ENCODE measurements at places on chromosomes 2 and 18.

GRCh38 chr2:177275040-177275742 is 10.7 kb upstream of the NFE2L2 start:
- no peak for DNase-seq

DNA sequence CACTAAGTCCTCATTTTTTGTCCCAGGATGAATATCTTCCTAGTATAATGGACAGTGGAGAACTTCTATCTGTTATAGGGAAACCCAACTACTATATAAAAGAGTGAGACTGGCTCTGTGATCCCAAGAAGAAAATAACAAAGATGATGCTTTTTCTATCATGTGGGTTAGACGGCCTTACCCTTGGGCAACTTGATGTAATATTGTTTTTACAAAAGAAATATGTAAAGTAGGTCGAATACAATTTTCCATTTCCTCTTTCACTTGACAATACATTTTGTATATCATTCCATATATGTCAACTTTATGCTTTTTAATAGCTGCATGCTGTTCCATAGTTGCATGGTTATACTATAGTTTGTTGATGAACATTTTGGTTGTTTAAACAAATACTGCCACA is 87.5 kb upstream of the SESTD1 start:
- no peak for DNase-seq

DNA sequence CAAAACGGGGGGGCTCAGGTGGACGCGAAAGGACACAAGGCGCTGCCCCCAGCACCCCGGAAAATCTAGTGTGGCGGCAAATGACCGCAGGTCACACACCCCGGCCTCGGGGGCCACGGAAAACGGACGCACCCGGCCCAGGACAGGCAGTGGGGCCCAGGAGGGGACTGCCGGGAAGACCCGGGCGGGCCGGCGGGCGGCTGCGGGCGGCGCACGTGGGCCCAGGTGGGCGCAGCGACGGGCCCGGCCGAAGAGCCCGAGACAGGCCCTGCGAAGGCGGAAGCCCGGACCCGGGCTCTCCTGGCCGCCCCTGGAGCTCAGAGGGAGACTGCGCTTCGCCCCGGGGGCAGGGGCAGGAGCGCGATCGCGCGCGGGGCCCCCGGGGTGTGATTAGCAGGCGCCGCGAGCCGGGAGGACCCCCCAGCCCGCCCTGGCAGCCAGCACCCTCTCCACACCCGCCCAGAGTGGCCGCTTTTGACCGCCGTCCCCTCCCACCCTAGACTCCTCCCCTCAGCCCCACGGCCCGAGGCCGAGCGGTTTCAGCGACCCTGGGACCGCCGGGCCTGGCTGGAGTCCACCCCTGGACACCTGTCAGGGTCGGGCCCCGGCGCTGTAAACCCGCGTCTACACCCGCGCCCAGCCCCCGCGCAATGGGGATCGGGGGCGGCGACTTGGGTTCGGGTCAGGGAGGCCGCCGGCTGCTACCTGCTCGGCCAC is 773 bp downstream of the MBP start:
- DNase-seq, result no peak

DNA sequence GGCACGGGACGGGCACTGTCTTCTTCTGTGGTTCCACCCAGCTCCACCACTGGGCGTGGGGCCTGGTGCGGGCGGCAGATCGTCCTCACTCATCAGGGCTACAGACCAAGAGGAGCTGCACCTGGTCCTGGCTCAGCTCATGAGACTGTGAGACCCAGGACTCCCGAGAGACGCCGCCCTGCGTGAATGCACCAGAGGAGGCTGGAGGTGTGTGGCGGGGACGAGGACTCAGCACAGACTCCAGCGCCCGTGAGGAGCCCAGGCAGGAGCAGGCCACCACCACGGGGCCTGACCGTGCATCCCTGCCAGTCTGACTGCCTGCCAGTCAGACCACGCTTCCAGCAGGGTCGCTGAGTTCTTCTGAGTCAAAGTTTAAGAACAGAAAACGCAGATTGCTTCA is 112.5 kb upstream of the SALL3 start:
- no peak for DNase-seq

- no peak for DNase-seq
These were observed 156.7 kb upstream of the HAAO start for GRCh38 chr2:42949125-42949524.

- DNase-seq, result no peak
These were observed 129.9 kb upstream of the CHST9 start for GRCh38 chr18:27314996-27315395.

GRCh38 chr2:112699984-112700667 is 20.7 kb upstream of the NT5DC4 start:
- DNase-seq, result no peak

Measured in NCI-H2081 treated with DMSO at 0.1 percent for 48 hours (cell line).